ENCODE measurements at places on chromosomes 1 and 21.

DNA sequence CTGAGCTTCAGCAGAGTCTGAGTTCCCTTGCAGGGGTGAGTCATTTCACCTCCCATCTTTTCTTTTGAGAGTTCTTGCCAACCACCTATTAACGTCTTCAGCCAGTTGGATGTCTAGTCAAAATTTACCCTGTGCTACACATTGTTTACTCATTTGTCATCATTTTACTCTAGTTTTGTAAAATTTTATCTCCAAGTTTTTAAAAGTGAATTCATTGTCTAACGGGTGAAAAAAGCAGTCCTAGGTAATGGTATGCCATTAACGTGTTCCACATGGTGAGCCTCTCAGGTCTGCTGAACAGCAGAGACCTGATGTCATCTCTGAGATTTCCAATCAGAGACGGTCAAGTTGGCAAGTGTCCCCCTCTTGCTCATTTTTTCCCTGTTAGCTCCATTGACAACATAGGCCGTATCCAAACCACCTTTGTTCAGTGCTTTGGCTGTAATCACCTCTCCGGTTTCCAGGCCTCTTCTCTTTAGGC lies 85.4 kb downstream of the TBX15 start:
- no peak for DNase-seq

GRCh38 chr1:150970808-150971582 lies 3.6 kb downstream of the CERS2 start:
- no peak for DNase-seq

DNA sequence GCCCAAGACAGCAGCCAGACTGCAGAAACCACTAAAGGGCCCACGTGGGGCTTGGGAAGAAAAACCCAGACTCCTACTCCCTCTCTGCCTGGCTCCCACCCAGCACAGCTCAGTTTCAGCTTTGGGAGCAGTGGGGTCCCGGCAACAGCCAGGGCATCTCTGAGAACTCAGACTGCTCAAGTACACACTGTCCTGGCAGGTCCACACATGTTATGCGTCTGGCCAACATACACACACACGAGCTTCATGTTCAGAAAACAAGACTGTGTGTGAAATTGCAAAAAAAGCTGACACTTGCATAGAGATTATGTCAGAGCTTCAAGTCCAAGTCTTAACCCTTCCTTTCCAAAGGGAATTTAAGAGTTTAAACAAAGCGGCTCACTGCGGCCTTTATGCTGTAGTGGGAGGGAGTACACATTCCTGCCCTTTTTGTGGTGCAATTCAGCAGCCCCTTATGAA lies 136.6 kb upstream of the CD34 start:
- DNase-seq, result no peak

GRCh38 chr1:8165595-8166360 lies 139.7 kb upstream of the ERRFI1 start:
- no peak for DNase-seq

DNA sequence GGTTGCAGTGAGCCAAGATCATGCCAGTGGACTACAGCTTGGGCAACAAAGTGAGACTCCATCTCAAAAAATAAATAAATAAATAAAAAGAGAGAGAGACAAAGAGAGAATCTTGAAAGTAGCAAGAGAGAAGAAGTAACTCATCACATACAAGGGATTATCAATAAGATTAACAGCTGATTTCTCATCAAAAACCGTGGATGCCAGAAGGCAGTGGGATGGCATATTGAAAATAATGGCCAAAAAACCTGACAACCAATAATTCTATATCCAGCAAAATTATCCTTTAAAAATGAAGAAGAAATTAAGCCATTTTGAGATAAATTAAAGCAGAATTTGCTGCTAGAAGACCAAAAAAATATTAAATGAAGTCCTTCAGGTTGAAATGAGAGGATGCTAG lies 35.7 kb downstream of the KLHDC7A start:
- DNase-seq, result no peak

DNA sequence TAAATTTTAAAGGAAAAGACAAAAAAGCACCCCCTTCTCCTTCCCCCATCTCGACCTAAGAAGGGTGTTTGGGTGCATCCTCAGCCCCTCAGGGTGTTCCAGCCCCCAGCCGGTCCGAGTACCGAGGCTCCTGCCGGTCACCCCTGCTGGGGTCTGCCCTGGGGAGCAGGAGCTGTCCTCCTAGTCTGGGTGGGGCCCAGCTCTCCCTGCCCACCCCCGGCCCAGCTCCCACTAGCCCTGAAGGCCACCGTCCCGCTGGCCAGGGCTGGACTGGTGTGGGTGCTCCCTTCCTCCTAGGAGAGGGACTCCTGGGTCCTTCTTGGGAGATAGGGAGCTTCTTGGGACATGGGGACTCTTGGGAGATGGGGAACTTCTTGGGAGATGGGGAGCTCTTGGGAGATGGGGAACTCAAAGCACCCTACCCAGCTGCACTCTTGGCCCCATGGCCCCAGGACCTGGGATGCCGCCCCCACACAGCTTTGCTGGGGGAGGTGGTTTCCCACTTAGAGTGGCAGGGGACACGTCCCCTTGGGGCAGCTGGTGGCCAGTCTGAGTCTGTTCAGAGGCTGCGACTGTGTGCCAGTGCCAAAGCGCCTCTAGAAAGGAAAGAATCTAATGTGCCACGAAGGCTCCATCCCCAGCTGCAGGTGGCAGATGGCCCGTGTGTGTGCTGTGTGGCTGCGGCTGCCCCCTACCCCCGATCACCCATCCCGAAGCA lies 44.5 kb downstream of the MORN1 start:
- no peak for DNase-seq

DNA sequence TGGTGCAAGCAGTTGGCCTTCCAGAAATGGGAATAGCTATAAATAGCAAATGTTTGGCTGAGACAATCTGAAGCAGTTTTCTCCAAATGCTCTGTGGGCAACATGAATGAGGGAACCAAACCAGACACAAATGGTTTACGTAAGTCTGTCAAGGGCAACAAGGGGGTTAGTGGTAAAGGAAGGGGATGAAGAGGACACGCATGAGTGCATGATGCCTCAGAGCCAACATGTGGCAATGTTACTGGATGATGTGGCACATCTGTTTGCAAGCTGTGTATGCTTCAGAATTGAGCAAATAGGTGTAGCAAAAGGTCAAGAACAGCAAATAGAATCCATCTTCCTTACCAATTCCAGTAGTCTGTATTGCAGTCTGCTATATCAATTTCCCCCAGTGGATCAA lies 76.3 kb upstream of the LMO4 start:
- DNase-seq, result no peak

GRCh38 chr1:167126811-167127210 lies 32.9 kb downstream of the STYXL2 start:
- no peak for DNase-seq

GRCh38 chr1:119254067-119254720 lies 113.7 kb upstream of the WARS2 start:
- no peak for DNase-seq

GRCh38 chr1:203676455-203676854 lies 49.8 kb downstream of the ATP2B4 start:
- no peak for DNase-seq

DNA sequence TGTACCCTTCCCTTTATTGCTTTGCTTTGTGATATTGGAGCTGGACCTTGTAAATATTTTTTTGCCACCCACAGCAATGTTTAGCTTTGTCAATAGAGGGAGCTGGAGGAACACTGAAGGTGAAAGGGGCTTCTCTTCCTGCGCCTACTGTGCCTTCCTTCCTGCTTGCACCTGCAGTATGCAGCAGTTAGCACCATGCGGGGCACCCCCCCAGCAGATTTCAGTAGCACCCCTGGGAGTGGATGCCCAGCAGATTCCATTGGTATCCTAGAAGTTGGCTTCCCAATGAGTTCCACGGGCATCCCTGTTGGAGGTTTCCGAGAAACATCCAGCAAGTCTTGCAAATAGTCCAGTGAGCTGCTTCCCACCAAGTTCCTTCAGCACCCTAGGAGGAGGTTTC lies 25.6 kb downstream of the S100A10 start:
- no peak for DNase-seq

GRCh38 chr1:237864338-237865244 lies 26.1 kb downstream of the ZP4 start:
- no peak for DNase-seq

- no peak for DNase-seq
Measured at GRCh38 chr1:107953556-107953955, 11.4 kb downstream of the VAV3 start.

GRCh38 chr1:201310986-201311355 lies 27.7 kb downstream of the PKP1 start:
- DNase-seq, result no peak

GRCh38 chr1:24089743-24090555 lies 22.0 kb downstream of the MYOM3 start:
- DNase-seq, result no peak

GRCh38 chr1:228045405-228045804 lies 37.1 kb upstream of the ARF1 start:
- DNase-seq, result no peak

DNA sequence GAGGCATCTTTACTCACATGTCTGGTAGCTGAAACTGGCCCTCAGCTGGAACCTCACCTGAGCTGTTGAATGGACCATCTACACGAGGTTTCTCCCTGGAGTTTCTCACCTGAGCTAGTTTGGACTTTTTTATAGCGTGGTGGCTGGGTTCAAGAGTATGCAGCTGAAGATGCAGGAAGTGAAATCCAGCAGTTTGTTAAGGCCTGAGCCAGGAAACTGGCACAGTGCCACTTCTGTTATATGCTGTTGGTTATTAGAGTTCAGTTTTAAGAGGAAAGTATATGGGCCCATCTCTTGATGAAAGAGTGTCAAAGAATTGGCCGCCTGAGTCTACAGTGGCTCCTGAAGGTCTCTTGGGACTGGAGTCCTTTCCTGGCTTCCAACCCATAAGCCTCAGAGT lies 35.6 kb downstream of the STUM start:
- DNase-seq, result no peak

- no peak for DNase-seq
Measured at GRCh38 chr1:44442791-44443190, 37.7 kb downstream of the RNF220 start.

- no peak for DNase-seq
Measured at GRCh38 chr1:33455539-33456501, 16.6 kb upstream of the ZSCAN20 start.

DNA sequence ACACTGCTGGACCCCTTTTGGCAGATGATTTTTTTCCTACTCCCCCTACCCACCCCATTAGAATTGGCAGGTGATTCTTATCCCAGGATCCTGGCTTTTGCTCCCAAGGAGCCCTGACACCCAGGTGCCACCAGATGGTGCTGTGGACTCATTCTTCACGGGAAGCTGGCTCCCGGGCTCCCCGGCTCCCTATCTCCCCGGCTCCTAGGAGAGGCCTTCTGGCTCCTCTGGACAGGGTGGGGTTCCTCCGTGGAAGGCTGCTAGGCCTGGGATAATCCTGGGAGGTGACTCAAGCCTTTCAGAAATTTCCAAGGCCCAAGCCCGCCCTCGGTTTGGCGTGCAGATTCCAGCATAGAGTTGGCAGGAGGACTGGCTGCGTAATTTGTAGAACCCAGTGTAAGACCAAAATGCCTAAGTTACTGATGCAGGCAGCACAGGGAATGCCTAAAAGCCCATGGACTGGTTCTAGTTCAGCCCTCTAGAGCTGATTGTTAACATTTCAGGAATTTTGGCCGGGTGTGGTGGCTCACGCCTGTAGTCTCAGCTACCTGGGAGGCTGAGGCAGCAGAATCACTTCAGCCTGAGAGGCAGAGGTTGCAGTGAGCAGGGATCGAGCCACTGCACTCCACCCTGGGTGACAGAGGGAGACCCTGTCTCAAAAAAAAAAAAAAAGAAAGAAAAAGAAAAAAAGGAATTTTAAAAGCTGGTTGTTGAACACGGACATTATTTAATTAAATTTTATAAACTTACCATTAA lies 6.8 kb upstream of the BSDC1 start:
- DNase-seq, result peak; percentile 2

- no peak for DNase-seq
Measured at GRCh38 chr1:199264283-199264682, 625.4 kb downstream of the PTPRC start.

DNA sequence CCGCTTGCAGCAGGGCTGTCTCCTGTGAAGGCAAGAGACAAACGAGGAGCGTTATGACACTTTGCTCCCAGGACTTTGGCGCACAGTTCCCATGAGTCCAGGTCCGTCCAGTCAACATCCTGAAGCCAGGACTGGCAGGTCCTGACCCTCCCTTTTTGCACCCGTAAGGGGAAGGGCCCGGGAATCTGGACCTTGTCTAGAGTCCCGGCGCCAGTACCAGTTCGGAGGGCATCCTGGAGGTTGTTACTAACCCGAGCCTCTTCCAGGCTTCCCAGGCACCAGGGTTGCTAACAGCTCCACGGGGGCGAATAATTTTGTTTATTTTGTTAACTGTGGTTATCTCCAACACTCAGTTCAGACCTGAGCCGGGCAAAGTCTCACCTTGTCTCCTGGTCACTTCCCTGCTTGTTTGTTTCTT lies 682 bp upstream of the RWDD3 start:
- no peak for DNase-seq

DNA sequence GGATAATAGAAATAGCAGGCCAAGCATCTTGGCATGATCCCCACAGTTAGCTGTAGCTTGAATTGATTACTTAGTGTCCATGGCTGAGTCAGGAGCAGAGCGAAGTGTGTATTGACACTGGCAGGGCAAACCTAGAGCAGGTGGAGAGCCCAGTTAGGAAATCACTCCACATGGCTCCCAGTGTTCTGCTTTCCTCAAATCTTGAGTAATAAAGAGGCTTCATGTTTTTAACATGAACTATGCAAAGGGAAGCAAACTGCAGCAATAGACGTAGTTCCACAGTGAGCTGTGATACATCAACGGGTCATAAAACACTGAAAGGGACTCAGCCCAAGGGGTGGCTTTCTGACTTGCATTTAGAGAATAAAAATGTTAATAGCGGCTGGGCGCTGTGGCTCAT lies 28.9 kb downstream of the RHEX start:
- DNase-seq, result no peak

- DNase-seq, result no peak
Measured at GRCh38 chr1:24410750-24411149, 2.8 kb downstream of the STPG1 start.

DNA sequence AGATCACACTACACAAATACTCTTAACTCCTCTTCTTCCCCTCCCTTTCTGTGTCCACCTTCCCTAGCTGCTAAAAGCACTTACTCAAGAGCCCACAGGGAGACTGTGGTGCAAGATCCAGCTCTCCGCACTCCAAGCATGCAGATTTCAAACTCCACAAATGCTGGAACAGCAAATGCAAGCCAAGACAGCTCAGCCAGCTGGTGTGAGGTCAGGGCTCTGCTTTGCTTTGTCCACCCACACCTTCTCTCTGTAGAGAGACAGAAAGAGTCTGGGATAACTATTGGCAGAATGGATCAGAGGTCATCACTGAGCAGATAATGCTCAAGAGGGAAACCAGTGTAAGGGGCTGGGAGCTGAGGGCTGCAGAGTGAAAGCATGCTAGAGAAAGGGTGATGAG lies 45.2 kb upstream of the DPT start:
- no peak for DNase-seq

DNA sequence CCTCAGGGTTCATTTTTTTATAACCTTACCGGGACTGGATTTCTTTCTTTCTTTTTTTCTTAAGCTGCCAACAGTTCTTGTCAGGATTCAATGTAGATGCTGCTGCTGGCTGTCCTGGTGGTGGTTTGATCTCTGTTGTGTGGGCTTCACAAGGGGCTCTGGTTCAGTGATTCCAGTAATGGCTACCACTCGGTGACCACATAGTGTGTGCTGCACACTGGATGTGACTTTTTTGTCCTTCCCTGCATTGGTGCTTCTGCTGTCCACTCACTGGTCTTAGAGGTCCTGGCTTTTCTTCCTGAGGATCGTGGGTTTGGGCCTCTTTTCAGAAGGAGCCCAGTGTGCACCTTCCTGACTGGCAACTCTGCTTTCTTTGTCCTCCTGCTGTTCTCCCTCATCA lies 18.5 kb downstream of the KCNK1 start:
- DNase-seq, result no peak

Measured in stimulated activated CD8-positive, alpha-beta memory T cell treated with anti-CD3 and anti-CD28 coated beads, Interleukin-7, amount 100 ng/mL, for 1 hour (primary cell).